ENCODE measurements at places on chromosomes 12 and 14. TPM values are rescaled to one million over a fixed set of nuclear protein-coding genes. Genes with fewer than 3 reads are reported as not detected.
A peak's percentile ranks its signal among the peaks of the same experiment; 100 is the strongest.

DNA sequence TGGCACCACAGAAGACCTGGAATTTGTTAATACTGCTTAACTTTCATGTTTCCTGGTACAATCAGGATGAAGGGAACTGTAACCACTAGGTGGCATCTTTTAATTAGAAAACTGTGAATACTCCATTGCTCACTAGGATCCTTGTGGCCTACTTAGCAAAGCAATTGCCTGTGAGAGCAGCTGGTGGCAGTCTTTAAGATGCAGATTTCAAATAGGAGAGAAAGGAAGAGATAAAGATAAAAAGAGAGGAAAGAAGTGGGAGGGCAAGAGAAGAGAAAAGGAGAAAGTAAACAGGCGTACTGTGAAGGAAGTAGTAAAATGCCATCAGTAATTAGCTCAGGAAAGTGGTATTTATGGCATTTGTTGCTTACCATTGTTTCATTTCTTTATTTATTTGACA is 114.5 kb downstream of the RAD51B start:
- DNase-seq, result peak; percentile 80

- no peak for DNase-seq
These were observed 122.7 kb downstream of the KICS2 start for GRCh38 chr12:64099397-64099796.

DNA sequence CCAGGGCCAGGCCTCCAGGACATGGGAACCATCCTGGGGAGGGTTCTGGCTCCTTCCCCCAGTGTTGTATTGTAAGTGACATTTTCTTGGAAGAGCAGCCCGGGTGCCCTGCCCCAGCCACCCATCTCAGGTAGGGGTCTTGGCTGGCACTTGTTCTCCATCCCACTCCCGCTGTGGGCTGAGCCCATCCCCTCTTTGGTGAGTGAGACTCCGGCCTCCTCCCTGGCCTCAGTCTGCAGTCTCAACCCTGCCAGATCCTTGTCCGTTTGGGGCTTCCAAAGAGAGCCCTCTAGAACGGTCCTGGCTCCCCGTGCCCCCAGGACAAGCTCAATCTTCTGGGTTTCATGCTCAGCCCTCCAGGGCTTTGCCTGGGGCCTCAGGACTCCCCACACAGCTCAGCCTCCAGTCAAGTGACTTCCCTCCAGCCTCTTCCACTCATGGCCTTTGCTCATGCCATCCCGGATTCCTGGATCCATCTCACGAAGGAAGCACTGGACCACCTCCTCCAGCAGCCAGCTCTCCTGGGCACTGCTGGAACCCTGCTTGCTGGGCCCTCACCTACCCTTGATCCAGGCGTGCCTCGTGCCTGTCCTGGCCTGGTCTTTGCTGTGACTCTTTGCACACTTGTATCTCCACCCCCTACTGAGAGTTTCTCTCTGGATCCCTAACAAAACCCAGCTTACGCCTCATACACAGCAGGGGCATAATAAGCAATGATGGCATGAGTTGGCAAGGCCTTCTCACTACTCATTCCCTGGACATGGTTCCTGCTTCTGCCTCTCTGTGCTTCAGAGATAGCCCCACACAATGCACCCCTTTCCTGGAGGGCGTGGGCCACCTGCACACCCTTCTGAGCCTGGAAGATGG is 297.4 kb upstream of the RTL1 start:
- DNase-seq, result no peak

DNA sequence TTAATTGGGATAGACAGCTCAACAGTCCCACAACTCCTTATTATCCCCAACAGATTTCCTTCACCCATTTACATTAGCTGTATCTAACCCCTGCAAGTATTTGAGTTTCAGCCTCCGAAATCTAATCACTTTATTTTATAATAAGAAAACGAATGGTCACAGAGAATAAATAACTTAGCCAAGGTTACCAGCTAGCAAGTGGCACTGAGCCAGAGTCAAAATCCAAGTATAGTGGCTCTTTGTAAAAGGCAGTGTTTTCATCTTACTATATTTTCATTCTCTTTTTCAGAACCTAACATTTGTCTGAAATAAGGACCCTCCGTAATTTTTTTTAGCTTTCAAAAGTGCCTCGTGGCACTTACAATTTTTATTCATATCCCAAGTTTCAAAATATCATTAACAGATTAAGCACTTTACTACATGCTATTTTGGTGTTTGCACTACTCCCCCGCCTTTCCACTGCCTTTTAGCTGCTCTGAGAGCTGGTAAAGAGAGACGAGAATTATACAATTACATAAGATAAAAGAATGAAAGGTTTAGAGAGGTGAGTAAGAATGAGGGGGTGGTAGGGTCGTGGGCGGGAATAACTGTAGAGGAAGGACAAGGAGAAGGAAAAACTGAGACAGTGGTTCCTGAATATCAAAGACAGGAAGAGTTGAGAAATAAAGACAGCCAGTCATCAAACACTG is 3.7 kb upstream of the USP15 start:
- no peak for DNase-seq

DNA sequence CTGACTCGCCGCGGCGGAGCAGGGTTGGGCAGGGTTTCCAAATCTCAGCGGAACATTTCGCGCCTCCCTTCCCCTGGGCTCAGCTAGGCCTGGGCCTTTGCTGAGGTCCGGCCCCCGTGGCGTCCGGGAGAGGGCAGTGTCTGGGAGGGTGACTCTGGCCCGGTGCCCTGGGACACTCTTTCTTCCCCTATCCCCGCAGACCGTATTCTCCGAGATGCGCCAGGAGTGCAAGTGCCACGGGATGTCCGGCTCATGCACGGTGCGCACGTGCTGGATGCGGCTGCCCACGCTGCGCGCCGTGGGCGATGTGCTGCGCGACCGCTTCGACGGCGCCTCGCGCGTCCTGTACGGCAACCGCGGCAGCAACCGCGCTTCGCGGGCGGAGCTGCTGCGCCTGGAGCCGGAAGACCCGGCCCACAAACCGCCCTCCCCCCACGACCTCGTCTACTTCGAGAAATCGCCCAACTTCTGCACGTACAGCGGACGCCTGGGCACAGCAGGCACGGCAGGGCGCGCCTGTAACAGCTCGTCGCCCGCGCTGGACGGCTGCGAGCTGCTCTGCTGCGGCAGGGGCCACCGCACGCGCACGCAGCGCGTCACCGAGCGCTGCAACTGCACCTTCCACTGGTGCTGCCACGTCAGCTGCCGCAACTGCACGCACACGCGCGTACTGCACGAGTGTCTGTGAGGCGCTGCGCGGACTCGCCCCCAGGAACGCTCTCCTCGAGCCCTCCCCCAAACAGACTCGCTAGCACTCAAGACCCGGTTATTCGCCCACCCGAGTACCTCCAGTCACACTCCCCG is 3.0 kb downstream of the WNT1 start:
- DNase-seq, result no peak

The TAS2R30 gene
- total RNA-seq, result 42.9 TPM

The TOMM20L gene
- not detected for total RNA-seq

GRCh38 chr12:30719060-30719459 is 23.4 kb upstream of the IPO8 start:
- no peak for DNase-seq

The PLEKHH1 gene
- 5.1 TPM for total RNA-seq

DNA sequence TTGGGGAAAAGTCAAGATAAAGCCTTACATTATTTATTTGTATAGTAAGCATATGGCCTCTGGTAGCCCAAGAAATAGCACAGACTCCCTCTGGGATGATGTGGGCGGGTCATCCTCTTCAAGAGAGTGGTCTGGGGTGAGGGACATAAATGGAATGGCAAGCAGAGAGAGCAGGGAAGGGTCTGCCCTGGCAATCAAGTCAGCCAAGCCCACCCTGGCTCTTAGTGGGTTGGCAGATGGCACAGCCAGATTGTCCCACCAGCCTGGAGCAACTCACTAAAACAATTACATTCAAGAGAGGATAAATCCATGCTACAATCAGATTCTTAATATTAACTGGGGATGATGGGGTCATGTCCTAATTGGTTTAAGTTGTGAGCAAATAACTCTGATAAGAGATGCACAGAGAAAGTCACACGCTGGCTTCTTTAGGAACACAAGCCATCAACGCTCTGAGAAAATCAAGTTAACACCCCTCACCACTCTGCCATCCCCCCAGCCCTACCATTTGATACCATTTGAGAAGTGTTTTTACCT is 2.8 kb upstream of the PELI2 start:
- no peak for DNase-seq

- DNase-seq, result no peak
These were observed 842.1 kb downstream of the AACS start for GRCh38 chr12:125907351-125907750.

GRCh38 chr12:16492820-16493797 is 112.9 kb downstream of the LMO3 start:
- DNase-seq, result no peak

GRCh38 chr14:104598039-104598909 is 6.3 kb downstream of the TMEM179 start:
- DNase-seq, result no peak

GRCh38 chr14:94366146-94366915 is 22.1 kb downstream of the SERPINA1 start:
- no peak for DNase-seq

The ADGRD1 gene
- total RNA-seq, result 60.1 TPM

The KRT75 gene
- total RNA-seq, result not detected

The RHOJ gene
- 36.9 TPM for total RNA-seq

The C12orf56 gene
- total RNA-seq, result 0.95 TPM

The C12orf42 gene
- 0.32 TPM for total RNA-seq

DNA sequence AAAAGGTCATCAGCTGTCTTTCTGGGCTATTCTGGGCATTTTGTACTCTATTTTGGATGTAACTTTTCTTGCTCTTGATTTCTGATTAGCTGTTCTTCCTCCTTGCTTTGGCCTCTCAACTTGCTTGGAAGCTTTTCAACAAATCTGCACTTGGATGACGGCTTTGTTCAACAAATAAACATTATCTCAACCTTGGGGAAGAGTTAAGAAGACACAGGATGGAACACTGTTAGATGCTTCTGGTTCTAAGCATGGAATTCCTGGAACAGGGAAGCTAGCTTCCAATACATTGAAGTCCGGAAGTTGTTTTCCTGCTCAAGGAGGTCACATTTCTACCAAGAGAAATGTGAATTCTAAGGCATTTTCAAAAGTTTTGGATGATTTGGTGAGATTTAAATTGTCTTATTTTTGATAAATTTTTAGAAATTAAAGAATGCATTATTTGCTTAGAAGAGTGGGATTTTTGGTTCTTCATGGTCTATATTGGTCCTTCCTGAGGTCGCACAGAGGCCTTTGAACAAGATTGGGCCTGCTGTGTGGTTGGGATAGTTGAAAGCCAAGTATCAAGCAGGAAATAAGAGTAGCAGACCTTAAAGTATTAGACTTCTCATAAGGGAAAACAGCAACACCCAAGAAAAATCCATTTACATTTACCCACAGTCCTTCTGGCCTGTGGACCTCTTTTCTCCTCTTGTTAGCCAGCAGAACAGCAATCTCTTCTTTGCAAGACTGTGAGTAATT is 59.2 kb downstream of the PPFIBP1 start:
- DNase-seq, result no peak

GRCh38 chr12:54229624-54230212 is 40.9 kb upstream of the SMUG1 start:
- no peak for DNase-seq

- DNase-seq, result peak; percentile 36
These were observed 631 bp downstream of the RESF1 start for GRCh38 chr12:31959701-31960391.

DNA sequence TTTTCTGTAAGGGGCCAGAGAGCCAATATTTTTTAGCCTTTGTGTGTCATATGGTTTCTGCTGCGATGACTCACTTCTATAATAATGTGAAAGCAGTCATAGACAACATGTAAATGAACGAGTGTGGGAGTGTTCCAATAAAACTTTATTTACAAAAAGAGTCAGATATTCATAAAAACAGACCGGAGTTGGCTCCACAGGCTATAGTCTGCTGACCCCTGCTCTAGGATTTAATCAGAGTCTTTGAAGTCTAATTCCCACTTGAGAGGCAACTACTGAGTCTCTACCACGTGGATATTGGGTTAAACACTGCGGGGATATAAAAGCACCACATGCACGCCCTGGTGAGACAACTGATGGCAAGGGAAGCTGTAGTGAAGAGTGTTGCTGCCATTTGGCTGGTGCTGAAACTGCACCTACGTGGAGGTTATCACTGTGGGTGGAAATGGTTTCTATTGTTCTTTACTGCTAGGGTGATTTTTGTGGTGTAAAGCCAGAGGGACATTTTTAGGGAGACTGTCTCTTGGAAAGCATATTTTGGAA is 3.6 kb upstream of the NINJ2 start:
- DNase-seq, result no peak

The SLCO1B1 gene
- total RNA-seq, result not detected

DNA sequence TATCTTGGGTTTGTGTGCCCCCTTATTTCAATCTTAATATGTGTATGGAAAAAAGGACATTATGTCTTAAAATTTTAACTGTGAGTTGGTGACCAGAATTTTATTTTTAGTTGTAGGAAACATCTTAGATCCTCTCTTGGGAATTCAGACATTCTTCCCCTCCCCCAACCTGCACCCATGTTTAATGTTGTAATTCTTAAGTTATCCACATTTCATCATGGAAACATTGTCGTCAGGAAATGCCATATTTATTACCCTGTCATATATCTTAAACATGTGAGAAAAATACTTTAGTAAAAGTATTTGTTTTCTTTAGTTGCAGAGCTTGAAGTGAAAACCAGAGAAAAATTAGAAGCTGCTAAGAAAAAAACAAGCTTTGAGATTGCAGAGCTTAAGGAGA is 30.3 kb downstream of the YEATS4 start:
- DNase-seq, result no peak

The PTPRB gene
- 42.2 TPM for total RNA-seq

The CSAD gene
- total RNA-seq, result 36.9 TPM

The PLD4 gene
- total RNA-seq, result 6.8 TPM

The NPAS3 gene
- 7.1 TPM for total RNA-seq

DNA sequence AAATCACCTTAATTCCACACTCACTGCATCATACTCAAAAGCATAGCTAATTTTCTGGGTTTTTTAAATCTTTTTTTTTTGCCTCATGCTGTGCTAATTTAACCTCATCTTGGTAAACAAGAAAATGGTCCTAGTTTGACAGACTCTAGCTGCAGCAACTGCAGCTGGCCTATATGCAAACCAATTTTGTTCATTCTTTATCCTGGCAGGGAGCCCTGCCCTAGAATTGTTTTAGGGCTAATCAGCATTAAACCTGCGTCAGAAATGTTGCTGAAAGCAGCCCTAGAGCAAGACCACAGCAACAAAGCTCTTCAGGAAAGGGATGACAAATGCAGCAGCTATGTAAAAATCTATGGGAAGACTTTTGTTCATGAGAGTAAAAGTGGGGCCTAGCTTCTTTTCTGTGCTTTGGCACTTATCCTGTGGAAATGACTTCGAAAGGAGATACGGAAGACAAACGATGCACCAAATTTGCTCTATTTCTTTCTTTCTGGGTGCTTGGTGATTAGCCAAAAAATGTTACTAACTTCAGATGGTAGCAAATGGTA is 72.2 kb downstream of the DENND5B start:
- DNase-seq, result no peak

- no peak for DNase-seq
These were observed 33.4 kb downstream of the CHST11 start for GRCh38 chr12:104490186-104490585.
